ENCODE measurements at places on chromosomes 1 and 21.

GRCh38 chr1:90945287-90945686 lies 76.5 kb downstream of the ZNF644 start:
- DNase-seq = no peak

- DNase-seq = no peak
Observed at GRCh38 chr1:24386241-24386640, 27.3 kb downstream of the STPG1 start.

DNA sequence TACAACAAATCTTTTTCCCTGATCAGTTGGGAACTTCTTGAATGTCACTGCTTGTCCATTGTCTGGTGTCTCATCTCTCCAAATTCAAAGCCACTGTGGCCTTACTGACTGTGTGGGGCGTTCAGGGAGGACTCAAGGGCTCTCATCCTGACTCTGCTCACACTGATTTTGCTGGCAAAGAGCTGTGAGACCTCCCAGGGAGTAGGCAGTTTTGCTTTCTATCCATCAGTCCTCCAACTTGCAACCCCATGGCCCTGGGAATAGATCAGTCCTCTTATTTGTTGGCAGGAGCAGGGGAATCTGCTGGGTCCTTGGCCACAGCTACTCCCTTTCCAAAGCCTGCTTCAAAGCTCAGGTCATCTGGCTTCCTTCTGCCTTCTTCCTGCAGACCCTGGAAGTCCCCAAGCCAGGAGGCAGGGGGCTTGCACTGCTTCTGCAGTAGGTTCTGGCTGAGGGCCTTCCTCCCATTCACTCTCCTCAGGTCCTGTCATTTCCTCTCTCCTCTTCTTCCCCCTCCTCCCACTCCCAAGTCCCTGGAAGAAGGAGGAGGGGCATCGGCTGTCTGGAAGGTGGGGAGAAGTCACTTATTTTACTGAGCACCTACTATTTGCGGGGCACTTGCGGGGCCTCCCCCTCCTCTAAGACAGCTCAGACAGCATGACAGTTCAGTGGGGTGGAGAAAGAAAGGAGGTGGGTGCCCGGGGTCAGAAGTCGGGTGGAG lies 876 bp upstream of the NAV1 start:
- no peak for DNase-seq

DNA sequence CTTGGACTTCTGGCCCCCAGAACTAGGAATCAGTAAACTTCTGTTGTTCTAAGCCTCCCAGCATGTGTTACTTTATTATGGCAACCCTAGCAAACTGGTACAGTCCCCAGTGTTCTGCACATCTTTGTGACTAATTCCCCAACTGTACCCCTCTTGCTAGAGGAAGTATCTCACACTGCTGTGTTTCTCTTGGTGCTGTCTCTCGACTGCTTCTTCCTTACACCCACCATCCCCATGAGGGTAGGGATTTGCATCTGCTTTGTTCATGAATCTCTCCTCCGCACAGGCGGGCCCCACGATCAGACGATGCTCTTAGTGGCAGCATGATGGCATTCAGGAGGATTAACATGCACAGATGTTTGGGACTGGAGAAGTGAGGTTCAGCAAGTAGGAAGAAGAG lies 46.7 kb downstream of the CLIC6 start:
- DNase-seq = no peak

DNA sequence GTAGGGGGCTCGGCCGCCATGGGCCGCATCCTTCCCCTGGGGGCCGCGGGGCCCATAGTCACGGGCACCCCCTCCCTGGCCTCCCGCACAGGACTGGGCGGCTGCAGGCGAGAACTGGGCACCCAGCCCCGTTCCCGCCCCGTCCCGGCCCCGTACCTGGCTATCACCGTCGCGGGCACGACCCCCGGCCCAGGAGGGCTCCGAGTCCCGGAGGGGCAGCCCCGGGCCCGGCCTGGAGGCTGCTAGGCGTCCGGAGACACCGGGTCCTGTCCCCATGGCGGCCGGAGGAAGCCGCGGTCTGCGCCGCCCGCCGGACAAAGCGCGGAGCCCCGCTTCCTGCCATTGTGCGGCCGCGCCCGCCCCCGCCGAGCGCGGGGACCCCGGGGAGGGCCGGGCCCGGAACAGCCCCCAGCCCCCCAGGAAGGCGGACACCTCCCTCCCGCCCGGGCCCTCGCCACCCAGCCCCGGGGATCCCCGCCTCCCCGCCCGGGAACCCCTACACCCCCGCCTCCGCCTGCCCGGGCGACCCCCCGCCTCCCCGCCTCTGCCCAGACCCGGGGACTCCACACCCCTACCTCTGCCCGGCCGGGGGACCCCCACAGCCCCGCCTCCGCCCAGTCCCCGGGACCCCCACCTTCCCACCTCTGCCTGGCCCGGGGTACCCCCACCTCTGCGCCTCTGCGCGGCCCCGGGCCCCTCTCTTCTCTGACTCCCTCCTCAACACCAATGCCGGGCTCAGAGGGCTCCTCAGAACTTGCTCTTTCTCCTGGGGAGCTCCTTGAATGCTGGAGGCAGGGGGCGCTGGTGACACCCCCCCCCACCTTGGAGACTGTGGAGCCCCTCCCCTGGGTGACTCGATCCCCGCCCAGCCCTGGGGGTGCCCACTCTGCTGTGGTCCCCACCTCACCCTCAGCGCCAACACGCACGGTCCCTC lies 6.0 kb downstream of the PLEKHG5 start:
- DNase-seq = no peak

DNA sequence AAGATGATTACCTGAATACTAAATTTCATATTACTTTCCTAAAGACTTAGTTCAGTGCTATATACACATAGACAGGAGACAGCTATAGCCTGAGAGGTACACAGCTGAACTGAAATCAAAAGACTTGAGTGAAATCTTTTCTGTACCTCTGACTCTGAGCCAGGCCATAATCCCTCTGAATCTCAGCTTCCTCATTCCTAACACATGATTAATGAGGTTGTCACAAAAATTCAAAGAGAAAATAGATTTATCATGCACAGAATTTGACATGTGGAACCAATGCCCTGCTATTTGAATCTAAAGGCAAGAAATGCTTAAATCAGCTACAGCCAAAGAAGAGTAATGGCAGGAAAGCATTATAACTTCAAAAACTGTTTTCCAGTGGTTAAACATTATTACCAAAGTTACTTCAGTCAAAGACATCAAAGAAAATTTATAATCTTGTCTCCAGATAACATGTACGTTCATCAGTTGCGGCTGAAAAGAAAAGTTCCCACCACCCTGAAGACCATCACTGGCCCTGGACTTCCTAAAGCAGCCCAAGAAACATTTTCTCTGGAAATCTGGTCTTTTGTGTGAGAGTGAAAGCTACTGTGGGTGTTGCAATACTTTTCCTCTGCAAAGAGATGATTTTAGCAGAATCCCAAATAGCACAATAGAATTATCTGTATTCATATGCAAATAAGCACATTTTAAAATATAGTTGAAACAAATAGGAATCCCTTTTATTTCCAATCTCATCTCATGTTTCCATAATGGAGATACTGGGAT lies 13.8 kb upstream of the ATP1A1 start:
- no peak for DNase-seq

- DNase-seq = no peak
Observed at GRCh38 chr1:228866468-228866867, 131.2 kb downstream of the RHOU start.

GRCh38 chr1:195097316-195097715 lies 1510.9 kb downstream of the KCNT2 start:
- DNase-seq = no peak

DNA sequence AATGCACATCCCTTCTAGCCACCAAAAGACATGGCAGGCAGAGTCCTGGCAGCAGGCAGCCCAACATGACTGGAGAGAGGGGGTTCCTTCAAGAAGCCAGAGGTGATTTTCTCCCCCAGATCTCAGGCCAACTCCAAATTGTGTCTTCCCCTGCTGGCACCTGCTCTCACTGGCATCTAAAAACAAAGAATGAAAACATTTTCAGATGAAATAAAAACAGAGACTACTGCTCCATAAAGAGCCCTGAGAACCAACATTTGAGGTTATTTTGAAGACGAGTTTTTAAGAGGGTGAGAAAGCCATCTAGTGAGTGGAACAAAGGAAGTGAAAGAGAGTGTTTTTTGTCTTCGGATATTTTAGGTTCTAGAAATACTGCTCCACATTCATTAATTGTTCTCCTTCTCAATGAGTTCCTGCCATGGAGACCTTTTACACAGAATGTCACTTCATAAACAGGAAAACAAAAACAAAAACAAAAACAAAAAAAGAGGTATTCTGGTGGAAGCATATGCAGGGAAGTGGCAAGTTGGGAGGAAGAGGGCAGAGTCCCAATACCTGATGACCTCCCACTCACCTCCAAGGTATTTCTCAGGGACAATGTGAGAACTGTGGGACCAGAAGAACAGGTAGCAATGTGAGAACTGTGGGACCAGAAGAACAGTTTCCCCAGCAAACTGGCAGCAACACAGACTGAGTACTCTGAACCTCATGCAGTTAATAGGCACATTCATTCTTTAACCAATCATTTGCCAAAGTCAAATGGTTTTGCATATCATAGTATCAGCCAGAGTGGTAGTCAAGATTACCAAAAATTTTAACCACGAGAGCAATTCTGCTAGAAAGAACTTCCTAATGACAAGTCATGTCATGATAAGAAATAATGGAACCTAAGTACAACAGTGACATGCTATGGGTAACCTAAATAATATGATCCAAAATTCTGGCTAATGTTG lies 50.0 kb downstream of the KIAA0319L start:
- no peak for DNase-seq

DNA sequence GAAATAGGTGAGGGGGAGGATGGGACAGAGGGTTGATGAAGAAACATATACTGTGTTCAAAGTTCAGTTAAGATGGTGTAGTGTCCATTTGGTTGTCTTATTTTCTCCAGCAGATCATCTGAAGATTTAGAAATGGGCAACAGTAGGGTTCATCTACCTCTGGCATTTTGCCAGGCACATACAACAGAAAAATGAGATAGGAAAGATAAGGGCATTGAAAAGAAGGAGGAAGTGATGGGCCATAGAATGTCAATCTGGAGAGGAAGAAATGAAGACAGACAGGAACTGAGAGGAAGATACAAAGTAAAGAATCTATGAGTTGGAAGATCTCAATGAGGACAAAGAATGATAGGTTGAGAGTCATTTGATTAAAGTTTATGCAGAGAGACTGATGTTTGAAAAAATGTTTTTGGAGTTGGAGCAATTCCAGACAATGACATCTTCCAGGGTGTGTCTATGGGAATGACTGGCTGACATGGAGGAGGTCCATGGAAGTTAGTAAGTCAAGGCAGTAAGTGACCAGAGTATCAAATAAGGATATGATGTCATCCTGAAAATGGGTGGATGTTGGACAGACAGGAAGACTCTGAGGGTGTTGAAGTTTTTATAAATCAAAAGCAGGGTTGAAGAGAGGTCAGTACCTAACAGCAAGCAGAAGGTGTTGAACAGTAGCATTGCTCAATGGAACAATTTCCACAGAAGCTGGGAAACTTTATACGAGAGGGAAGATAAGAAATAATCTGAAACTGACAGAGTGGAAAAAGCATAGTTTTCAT lies 18.7 kb upstream of the CD55 start:
- no peak for DNase-seq

DNA sequence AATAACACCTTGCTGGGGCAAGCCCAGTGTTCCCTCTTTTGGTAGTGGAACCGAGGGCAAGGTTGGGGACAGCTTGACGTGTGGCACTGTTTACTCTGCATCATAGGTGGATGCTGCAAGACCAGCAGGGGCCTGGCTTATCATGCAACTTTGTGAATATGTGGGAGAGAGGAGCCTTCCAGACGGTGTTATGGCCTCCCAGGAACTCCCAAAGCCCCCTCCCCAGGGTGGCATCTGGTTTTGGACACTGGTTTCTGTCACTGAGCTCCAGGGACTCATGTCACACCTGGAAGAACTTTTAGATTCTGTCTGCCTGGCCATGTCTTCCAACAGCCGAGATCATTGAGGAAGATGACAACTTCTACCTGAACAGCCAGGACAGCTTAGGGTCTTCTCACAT lies 1.4 kb upstream of the TLR5 start:
- DNase-seq = no peak

GRCh38 chr1:8343464-8344001 lies 25.6 kb downstream of the SLC45A1 start:
- DNase-seq = no peak

DNA sequence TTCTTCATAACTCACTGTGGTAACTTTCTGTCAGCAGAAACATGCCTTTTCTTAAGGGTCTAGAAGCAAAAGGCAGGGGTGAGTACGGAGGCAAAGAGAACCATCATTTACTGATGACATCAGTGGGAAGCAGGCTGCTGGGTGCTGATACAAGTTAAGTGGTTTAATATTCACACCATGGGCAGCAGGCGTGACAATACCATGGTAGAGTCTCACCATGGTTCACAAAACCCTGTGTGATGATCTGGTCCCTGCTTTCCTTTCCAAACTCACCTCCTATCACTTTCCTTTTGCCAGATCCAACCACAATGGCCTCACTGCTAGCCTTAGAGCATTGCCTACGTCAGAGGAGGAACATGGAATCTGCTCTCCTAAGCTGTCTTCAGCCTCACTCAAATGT lies 8.7 kb downstream of the MAB21L3 start:
- no peak for DNase-seq

DNA sequence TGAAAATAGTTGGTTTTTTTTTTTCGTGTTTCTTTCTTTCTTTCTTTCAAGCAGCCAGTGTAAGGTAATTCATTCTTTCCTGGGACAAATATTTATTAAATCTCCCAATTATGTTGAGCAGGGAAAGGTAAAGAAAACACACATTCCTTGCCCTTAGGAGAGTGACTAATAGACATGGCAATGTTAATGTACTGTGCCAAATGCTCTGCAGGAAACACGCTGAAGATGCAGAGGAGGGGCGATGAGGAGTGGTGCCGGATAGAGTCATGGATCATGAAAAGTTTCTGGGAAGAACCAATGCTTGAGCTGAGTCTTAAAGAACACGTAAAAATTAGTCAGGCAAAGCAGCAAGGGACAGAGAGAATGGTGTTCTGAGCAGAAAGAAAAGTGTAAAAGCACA lies 199.2 kb downstream of the DNM3 start:
- no peak for DNase-seq

DNA sequence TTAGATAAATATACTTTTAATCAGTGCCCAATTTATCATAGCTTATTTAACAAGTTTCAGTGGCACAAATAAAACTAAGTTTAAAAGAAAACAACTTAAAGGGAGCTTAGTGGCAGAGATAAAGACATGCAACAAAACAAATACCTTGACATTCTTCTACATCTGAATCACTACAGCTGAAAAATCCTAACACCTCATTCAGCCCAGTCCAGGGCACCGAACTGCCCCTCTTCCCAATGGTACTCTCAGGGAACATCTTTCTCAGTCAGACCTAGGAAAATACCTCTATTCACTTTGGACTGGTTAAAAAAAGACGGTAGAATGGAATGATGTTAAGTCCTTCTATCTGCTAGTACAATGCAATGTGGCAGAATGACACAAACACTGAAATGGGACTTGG lies 8.3 kb downstream of the OTUD7B start:
- no peak for DNase-seq

DNA sequence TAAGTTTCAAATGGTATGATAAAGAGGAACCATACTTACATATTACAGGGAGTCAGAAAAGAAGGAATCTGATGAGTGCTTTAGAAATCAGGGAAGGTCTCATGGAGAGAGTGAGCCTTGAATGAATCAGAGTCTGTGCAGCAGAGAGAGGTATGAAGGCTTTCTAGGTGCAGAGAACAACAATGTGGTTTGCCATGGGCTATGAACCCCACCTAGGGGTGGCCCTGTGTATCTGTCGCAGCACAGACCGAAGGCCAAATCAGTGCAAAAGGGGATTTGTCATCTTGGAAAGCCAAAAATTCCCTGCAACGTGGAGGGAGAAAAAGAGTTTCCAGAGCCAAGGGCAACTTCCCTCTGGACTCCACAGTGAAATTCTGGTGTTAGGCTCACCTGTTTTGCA lies 3.5 kb downstream of the PAPPA2 start:
- DNase-seq = no peak

- no peak for DNase-seq
Observed at GRCh38 chr1:175127565-175127964, 59.9 kb downstream of the TNN start.

- no peak for DNase-seq
Observed at GRCh38 chr1:54615531-54616279, 7.6 kb downstream of the FAM151A start.

Data from GM12892 (cell line).